ENCODE measurements at places on chromosomes 12 and 14.

DNA sequence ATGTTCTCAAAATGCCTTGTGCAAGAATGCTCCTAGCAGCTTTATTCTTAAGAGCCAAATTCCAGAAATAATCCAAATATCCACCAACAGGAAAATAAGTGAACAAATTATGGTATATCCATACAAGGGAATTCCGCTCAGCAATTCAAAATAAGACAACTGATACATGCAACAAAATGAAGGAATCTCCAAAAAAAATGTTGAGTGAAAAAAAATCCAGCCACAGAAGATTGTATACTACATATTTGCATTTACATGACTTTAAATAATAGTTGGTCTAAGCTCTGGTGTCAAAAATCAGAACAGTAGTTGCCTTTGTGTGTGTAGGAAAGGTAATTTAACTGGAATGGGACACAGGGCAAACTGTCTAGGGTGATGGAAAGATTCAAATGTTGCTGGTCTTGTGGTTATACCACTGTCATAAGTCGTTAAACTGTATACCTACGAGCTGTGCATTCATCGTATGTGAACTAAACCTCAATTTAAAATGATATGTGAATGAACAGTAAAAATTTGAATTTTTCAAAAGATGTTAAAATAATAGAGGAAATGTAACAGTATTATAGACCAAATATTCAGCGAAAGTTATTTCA lies 3.2 kb downstream of the CD69 start:
- DNase-seq, result no peak

GRCh38 chr12:109883461-109883860 lies 3.1 kb upstream of the GLTP start:
- DNase-seq, result no peak

DNA sequence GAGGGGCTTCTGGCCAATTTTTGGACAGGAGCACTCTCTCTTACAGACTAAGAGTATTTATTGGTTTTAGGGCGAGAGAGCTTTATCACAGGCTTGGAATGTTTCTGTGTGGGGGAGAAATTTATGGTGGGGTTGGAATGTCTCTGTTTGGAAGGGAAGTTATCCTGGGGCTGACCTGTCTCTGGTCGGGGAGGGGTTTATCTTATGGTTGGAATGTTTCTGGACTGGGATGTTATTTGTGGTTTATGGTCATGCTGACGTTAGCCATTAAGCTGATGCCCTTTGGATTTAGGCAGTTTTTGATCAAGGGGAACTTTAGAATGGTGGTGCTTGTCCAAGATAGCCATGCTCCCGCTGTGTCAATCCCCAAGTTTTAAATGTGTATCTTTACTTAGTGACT lies 614.8 kb downstream of the DIO2 start:
- peak; percentile 95 for DNase-seq

GRCh38 chr14:72961579-72962335 lies 35.5 kb downstream of the DCAF4 start:
- DNase-seq, result no peak

DNA sequence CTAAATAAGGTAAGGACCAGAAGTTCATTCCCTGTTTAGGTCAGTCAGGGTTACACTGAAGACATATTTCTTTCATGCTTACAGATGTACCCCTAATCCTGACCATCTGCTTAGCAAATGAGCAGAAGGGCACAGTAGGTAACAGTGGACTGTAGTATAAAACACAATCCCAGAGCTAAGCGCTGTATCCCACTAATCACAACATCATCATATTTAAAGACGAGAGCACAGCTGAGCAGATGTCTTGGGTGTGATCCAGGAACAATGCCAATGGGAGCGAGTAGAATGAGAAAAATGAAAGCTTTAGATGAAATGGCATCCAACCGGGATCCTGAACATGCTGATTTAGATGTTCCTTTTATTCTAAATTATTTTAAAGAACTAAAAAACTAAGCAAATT lies 213.4 kb downstream of the CCER1 start:
- DNase-seq, result no peak

DNA sequence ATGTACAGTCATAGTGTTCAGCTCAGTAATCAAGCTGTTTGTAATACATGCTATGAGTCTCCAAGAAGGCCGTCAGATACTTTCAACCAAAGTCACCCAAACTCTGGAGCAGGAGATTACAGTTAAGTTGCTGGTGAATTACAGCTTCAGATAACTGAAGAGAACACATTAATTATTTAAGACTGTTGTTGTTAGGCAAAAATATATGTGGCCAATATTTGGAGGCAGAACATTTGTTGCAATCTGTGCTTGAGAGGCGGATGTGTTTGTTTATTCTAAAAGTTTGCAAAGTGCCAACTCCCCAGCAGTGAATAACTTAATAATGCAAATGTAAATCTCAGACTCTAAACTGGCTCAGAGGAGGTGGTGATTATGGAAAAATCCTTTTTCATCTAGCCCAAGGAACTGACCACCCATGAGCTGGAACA lies 300.7 kb upstream of the TBX3 start:
- no peak for DNase-seq

- DNase-seq, result peak; percentile 47
These were observed 314.3 kb upstream of the OR4E1 start for GRCh38 chr14:21987937-21988336.

DNA sequence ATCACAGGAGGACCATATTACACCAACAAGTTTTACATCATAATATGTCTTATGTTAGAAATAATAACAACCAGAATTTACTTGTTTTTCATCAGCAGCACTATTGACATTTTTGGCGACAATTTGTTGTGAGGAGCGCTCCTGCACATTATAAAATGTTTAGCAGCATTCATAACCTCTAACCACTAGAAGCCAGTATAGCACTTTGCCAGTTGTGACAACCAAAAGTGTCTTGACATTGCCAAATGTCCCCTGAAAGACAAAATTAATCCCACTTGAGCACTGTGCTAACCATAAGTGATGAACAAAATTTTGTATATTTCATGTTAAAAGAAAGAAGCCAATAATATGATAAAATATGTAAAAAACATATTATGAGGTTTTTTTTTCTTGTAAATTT lies 356.9 kb upstream of the LMO3 start:
- DNase-seq, result no peak

GRCh38 chr12:33314223-33314622 lies 125.4 kb downstream of the SYT10 start:
- DNase-seq, result no peak

DNA sequence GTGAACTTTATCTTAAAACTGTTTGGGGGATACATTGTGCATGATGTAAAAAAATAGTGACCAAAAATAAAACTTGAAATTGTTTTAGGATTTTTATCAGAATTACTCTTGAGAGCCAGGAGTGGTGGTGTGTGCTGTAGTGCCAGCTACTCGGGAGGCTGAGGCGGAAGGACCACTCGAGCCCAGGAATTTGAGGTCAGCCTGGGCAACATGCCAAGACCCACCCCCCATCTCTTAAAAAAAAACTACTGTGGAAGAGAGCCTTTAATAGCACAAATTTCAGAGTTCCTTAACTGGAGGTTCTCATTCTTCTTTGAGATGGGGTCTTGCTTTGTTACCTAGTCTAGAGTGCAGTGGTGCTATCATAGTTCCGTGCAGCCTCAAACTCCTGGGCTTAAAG lies 21.5 kb downstream of the CPSF2 start:
- DNase-seq, result no peak

- DNase-seq, result no peak
These were observed 73.2 kb downstream of the NTF3 start for GRCh38 chr12:5505116-5505515.

DNA sequence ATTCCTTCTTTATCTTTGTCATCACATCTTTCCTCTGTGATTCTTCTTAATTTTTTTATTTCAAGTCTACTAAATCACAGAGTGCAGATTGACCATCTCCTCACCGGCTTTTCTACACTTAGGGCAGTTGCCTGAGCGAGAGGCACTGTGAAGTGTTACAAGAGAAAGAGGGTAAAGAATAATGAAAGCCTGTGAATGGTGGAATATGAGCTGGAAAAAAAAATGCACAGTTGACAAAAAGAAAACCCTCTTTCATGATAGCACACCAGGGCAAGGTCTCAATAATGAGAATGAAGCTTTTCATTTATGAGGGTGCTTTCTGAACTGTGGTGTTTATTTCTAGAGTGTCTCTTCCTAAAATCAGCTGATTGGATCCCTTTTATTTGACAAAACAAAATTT lies 106.2 kb upstream of the PDE3A start:
- no peak for DNase-seq

GRCh38 chr12:95908573-95908972 lies 33.8 kb downstream of the CCDC38 start:
- DNase-seq, result no peak

DNA sequence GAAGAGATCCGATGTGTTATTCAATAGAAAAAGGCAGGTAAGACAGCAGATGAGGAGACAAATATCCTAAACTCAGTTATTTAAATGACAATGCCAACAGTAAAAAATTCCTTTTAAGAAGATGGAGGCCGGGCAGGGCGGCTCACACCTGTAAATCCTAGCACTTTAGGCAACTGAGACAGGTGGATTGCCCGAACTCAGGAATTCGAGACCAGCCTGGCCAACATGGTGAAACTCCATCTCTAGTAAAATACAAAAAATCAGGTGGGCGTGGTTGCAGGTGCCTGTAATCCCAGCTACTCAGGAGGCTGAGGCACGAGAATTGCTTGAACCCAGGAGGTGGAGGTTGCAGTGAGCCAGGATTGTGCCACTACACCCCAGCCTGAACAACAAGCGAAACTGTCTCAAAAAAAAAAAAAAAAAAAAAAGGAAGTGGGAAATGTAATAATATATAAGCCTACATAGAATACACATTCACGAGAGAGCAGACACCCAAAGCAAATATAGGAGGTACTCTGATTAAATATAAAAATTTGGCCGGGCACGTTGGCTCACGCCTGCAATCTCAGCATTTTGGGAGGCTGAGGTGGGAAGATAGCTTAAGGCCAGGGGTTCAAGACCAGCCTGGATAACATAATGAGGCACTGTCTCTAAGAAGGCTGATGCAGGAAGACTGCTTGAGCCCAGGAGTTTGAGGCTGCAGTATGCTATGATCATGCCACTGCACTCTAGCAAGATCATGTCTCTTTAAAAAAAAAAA lies 19.0 kb downstream of the CORO1C start:
- no peak for DNase-seq

GRCh38 chr12:95116773-95117172 lies 43.4 kb upstream of the NR2C1 start:
- DNase-seq, result no peak

DNA sequence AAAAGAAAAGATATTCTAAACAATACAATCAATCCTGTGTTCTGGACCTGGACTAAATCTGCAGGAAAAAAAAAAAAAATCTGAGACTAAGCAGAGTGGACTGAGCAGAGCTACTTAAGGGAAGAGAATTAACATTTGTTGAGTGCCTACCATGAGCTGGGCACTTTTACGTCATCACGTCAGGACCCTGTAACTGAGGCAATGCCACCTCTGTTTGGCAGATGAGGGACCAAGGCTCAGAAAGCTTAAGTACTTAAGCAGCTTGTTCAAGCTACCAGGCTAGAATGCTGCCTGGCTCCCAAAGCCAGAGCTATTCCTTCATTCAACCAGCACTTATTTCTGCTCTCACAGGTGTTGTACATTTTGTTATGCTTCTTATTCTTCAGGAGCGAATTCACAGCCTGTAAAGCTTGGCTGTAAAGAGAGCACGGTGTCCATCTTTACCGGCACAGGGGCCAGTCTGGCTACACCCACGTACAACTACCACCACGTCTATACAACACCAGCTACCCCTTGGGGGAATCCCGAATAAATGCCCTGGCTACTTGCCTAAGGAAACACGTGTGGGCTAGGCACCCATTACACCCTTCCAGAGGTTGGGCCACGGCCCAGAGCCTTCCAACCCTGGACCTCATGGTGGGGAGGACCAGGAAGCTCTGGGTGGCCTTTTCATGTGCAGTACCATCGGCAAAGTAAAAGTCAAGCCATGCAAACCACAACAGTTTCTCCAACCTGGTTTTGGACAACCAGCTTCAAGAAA lies 27.0 kb downstream of the TMCC3 start:
- no peak for DNase-seq

DNA sequence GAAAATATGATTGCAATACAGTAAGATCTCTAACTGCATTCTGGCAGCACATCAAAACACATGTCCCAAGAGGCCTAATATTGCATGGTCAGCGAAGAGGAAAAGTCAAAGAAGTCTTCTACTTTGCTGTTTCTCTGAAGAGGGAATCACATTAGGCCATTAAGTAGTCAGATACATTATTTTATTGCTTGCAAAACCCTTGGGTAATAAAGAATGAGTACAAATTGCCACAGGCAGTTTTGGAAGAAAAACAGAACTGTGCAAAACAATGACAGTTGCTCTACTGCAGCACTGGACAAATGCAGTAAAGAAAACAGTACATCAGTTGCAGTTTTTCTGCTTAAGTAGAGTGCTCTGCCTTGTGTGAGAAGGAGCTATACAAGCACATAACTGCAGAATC lies 211.9 kb downstream of the MED13L start:
- DNase-seq, result no peak

DNA sequence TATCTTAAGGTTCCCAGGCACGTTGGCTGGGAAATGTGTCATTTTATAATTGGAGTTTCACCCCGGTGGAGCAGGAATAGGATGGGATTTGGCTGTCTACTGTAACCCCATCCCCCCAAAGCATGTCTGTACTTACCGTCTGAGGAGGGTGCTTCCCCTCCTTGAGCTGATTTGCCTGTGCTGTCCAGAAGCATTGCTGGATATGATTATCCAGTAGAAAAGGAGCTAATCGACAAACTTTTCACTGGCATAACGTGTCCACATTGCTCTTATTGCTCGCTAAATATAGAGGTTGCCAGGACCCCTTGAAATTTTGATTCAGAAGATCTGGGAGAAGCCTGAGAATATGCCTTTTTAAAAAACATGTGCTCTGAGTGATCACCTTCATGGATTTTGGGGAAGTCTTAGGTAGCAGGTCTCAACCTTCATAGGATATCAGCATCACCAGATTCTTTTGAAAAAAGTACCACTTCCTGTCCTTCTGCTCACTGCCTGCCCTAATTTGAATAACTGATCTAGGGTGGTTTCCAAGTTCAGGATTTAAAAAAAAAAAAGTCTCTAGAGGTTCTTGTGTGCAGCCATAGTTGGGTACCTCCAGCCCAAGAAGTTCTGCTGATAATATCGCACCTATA lies 80.4 kb upstream of the KCNA1 start:
- no peak for DNase-seq

- DNase-seq, result no peak
These were observed 17.1 kb downstream of the OTUB2 start for GRCh38 chr14:94043111-94043755.

DNA sequence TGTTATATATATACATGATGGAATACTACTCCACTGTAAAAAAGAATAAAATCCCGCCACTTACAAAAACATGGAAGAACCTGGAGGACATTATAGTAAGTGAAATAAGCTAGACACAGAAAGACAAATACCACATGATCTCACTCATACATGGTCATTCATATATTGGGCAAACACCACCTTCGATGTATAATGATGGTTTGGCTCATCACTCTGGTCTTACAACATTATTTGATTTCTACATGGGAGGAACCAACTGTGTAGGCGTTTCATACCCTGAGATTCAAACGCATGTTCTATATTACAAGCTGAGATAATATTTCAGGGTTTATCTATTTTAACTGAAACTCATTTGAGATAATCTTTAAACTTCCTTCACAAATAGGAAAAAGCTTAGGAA lies 48.3 kb downstream of the ABCD2 start:
- DNase-seq, result no peak

Measured in brain microvascular endothelial cell (primary cell).